ENCODE measurements at places on chromosomes 3 and 15.

- no peak for DNase-seq
Observed at GRCh38 chr3:100802126-100802525, 92.8 kb downstream of the TFG start.

DNA sequence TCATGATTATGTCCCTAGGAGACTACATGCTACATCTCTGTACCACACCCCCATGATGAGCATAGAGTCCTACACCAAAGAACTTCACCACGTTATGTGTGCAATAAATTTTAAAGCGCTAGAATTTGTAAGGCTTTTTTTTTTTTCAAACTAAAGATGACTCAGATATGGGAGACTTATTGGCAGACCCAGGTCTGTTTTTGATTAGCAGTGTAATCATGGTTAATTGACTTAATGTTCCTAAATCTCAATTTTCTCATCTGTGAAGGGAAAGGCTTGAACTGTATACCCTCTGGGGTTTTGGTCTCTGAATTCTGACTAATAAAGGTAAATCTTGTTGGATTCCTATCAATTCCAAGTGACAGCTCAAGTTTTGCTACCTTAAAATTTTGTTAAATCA, 26.4 kb downstream of the ABI3BP start:
- DNase-seq: no peak

GRCh38 chr15:56804279-56804678, 71.0 kb upstream of the ZNF280D start:
- DNase-seq: no peak

- DNase-seq: no peak
Observed at GRCh38 chr3:13891492-13892073, 11.7 kb upstream of the WNT7A start.

DNA sequence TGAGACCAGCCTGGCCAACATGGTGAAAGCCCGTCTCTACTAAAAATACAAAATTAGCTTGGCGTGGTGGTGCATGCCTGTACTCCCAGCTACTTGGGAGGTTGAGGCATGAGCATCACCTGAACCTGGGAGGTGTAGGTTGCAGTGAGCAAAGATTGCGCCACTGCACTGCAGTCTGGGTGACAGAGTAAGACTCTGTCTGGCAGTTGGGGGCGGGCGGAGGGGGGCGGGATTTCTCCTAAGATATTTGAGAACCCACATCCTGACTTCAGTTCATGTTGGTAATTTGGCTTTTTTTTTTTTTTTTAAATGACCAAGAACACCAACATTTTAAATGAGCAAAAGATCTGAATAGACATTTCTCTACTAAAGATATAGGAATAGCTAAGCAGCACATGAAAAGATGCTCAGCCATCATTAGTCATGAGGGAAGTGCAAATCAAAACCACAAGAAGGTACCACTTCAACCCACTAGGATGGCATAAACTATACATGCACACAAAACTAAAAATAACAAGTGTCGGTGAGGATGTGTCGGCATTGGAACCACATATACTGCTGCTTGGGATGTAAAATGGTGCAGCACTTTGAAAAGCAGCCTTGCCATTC, 75.6 kb upstream of the LMOD3 start:
- no peak for DNase-seq

GRCh38 chr3:144931590-144931989, 960.0 kb downstream of the DIPK2A start:
- DNase-seq: no peak

DNA sequence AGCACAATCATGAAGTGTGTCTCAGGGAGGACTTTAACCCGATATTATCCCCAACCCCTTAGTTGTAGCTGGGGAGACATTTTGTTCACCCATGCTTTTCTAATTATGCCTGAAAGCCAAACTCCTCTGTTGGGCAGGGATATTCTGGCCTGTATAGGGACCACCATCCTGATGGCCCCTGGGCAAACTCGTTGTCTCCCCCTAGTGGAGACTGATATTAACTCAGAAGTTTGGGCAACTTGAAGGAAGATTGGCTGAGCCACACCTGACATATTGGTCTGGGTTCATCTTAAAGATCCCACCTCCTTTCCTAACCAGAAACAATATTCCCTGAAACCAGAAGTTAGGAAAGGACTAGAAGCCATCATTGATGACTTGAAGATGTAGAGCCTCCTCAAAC, 42.3 kb downstream of the TM4SF18 start:
- no peak for DNase-seq

DNA sequence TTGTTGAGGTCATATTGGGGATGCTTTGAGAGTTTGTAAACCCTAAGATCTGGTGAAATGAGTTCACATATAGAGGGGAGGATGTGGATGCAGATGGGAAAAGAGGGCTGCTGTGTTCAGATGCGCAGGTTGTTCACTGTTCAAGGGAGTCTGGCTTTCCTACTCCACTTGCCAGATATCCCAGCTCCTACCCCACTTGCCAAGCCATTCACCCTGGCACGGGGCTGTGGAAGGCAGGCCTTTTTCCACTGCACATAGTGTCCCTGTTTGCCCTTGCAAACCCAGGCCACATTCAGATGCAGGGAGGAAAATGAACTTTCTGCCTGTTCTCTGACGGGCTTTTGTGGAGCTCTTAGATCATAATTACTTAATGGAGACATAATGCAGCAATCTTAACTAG, 29.0 kb downstream of the CRABP1 start:
- DNase-seq: no peak

DNA sequence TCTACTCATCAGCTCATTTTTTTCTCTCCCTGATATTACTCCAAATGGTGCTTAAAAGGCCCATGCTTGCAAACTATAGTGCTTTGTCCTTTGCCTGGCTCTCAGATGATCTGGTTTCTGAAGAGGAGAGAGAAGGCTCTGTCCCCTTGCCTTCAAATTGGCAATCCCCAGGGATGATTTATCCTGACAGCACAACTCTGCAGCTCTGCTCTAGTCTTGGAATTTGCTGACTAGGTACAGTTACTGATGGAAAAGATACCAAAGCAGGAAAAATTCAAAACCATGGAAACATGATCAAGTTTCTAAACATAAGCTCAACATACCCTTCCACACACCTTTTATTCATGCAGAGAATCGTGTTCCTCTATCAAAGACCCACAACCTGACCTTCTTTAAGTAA, 106.7 kb upstream of the CADPS start:
- DNase-seq: no peak

- no peak for DNase-seq
Observed at GRCh38 chr15:70023064-70023768, 74.5 kb downstream of the TLE3 start.

DNA sequence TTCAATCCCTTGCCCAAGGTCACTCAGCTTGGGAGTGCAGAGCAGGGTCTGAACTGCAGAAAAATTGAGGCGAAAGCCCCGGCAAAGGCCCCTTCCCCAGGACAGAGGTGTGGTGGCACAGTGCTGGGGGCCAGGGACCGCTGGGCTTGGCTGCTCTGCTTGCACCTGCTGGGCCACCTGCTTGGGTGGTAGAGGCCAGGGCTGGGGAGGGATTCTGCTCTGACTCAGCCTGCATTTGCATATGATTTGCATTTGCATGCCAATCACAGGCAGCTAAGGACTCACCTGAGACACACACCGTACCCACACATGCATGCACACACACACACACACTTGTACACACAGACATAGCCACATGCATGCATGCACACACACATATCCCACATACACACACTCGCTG, 9.9 kb downstream of the GRM2 start:
- DNase-seq: no peak

DNA sequence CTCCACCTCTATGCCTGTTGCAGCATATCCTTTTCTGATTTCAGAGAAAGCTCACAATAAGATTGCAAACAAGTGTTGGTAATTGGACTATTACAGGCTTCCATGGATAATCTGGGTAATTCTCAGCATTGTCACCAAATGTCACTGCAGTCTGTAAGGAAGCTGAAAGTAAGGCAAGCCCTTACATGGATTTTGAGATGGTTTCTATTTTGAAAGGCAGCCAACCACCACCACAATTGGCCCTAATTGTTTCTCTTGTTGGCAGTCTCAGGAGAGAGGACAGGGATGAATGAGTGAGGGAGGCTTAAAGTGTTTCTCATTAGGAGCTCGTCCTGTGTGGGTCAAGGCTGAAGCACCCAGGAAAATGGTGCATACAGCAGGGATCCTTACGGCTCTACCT, 879.9 kb downstream of the TUSC7 start:
- no peak for DNase-seq

DNA sequence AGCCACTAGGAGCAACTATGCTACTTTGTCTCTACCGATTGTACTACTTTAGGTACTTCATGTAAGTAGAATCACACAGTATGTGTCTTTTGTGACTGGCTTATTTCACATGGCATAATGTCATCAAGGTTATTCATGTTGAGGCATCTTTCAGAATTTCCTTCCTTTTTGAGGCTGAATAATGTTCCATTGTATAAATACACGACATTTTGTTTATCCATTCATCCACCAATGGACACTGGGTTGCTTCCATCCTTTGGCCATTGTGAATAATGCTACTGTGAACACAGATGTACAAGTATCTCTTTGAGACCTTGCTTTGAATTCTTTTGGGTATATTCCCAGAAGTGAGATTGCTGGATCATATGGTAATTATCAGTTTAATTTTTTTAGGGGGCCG, 29.2 kb downstream of the MYO5A start:
- no peak for DNase-seq

DNA sequence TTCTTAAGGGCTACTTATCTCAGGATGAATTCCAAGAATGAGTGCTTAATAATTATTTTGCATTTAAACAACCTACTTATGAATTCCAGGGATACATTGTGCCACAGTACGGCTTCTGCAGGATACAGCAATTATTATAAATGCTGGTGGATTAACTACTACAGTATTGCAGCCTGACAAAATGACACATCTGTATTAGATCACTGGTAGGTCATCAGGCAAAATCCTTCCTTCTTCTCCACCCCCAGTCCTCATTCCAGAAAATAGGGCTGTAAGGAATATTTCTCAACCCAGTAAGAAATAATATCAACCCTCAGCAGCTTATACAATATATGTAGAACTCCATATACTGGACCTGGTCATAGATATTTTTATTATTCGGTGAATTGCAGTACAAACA, 79.3 kb upstream of the RORA start:
- no peak for DNase-seq
